ENCODE measurements at places on chromosomes 5 and 9.

DNA sequence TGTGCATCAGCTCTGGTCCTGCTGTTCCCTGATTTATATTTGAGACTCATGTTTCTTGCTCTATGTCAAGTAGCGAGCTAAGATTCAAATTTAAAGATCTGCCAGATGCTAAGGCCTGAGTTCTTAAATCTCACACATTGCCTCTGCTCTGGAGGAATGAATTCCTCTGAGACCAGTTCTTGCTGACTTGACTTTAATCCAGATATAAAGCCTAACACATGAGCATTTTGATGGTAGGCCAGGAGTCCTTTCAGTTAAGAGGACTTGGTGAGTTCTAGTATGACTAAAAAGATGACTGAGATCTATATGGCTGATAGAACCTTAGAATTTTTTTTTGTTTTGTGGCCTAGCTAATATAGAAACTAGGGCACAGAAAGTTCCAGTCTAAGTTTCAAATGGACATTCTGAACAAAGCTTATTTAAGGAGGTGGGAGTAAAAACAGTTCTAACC, 1.3 kb upstream of the INIP start:
- no peak for DNase-seq

DNA sequence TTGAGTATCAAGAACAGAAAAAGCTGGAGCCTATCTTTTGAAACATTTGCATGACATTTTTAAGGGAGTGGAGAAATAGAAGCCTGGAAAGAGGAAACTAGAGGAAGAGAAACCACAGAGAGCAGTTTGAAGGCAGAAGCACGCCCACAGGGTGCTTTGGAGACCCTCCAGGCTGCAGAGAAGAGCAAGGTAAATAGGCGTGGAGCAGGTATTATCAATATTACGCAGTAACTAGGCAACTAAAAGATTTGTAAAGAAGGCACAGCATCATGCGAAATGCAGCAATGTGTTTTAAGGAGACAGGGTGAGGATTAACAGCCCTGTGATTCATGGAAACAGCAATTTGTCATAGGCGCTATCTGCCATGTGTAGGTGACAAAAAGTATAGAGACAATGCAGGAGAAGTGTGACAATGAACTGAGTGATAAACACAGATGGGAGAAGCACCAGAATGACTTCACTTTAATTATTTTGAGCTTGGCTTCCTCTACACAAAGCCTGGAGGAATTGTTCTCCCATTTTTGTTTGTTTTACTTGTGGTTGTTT, 281.2 kb downstream of the BRINP1 start:
- no peak for DNase-seq

GRCh38 chr5:166302166-166302565, 1989.3 kb upstream of the WWC1 start:
- no peak for DNase-seq

DNA sequence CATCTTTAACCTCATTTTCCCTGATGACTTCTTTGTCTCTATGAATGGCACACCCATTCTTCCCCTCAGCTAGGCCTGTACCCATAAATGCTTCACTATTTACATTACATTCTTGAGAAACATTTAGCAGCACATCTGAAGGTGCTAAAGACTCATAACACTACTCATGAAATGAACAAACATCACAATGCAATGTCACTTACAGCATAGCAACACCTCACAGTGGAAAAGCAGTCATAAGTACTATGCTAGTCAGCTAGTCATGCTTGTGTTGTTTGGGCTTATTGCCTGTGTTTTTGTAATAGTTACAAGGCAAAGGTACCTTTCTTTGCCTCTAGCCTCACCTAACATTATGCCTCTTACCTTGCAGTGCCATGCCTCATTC, 228.9 kb downstream of the KIAA0825 start:
- no peak for DNase-seq

DNA sequence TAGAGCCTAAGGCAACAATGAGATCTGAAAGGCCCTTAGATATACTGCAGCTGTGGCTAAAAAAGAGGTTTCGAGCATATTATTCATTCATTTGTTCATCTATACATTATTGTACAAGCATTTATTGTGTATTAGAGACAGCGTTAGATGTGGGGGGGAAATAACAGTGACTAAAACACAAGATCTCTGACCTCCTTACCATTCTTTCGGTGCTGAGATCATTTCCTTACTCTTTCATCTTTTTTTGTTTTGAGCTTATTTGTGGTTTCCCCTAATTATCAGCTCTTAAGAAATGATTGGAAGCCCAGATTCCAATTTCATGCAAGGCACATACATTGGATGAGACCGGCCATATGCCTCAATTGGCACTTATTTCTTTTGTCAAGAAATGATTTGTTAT, 113.2 kb downstream of the SEC61B start:
- DNase-seq, result no peak

All from stimulated activated CD4-positive, alpha-beta T cell treated with anti-CD3 and anti-CD28 coated beads, TNF-alpha, amount 100 ng/mL, for 1 hour (primary cell).